ENCODE measurements at places on chromosomes 4 and X.
A peak's percentile ranks its signal among the peaks of the same experiment; 100 is the strongest.

DNA sequence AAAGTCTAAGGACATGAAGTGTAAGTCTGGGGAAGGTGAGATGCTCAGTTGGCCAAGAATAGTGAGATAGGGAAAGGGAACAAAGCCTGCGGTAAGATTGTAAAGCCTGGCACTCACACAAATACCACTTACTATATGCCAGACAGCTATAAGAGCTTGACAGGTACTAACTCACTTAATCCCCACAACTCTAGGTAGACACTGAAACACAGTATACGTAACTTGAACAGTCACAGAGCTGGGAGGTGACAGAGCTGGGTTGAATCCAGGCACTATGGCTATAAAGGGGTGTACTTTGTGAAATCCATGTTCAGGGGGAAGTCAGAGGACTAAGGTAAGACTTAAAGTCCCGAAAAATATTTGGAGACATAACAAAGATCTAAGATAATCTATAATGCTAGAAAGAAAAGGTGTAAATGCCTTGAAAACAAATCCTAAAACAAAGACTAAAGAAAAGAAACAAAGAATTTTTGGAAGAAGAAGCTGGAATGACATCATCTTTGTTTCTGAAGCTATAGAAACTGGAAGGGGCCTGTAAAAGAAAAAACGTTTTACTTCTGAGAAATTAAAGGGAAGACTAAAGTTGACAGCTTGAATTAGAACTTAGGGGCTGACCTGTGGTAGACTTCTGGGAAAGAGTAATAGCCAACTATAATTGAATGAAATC, 172.5 kb downstream of the PPP3CA start:
- no peak for DNase-seq

- no peak for DNase-seq
These were observed 95.1 kb upstream of the STIM2 start for GRCh38 chr4:26765515-26765914.

DNA sequence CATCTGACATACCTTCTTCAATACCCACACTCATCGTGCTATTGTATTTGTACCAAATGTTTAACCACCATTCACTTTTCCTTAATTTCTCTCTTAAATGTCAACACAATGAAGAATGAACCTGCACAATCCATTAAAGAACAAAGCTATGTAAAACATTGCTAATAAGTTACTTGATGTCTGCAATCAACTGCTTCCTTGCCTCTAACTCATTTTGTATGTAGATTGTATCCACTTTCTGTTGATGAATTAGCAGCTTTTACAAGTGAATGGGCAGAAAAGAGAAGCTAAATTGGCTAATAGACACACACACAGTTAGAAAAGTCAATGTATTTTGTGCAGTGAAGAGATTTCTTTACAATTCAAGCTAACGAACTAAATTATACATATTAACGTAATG, 212.5 kb upstream of the NDST3 start:
- no peak for DNase-seq

GRCh38 chr4:71269233-71269632, 69.6 kb upstream of the SLC4A4 start:
- no peak for DNase-seq

- no peak for DNase-seq
These were observed 294.0 kb downstream of the CAMK2D start for GRCh38 chr4:113467581-113467980.

DNA sequence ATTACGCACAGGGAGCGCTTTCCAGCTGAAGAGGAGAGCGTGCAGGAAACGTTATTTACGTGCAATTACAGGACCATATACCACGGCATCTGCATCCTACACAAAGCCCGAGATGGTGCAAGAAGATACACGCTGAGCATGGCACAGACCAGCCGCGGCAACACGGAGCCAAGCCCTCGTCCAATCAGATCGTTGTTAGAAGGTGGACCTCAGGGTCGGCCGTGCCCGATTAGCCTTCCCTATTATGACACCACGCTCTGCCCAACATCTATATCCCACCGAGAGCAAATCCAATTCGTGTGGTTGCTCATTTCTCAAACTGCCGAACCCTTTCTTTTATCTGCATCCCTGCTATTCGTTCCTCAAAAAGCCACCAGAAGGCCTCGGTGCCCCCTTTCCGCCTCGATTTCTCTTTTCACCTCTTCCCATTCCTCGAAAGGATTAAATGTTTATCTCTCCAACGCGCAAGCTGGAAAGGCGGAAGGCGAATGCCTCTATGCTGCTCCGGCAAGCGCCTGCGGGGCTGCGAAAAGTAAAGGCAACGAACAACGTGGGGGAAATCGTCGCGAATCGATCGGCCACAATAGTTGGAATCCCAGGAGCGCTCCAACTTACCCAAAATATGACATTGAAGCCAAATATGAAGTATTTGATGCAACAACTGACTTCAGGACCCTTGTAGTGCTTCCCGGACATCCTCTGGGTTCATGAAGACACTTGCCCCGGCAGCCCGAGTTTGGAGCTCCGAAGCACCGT, 702 bp downstream of the TSPAN5 start:
- peak; percentile 43 for DNase-seq
